ENCODE measurements at places on chromosomes 13 and 19.
A peak's percentile ranks its signal among the peaks of the same experiment; 100 is the strongest.

DNA sequence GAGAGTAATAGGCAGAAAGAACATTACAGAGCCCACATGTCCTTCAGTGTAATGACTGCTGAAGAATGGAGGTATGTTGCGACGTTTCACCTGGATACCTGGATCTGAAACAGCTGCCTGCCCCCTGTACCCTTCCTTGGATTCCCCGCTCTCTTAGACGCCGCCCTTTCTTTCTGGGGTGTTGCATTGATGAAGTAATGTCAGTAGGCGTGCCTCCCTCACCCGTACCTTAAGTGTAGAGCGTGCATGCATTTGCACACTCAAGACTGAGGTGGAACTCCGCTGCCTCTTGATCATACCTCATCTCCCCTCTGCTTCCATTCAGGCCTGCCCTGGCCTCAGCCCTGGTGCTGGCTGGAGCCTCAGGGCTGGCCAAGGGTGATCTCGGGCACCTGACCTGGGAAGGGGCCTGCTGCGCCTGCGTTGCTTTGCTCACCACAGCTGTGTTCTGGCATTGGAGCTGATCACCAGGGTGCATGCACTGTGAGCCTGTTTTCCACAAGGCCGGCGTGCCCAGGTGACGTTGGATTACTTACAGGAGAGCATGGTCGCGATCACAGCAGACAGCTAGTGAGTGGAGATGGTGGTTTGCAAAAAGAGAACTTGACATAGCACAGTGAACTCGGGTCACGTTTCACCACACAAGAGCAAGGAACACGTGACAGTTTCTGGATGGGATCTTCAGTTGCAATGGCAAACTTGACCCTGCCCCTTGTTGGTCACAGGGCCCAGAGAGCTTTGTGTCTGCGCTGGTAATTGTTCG is 99.0 kb downstream of the ARHGEF7 start:
- peak; percentile 53 for DNase-seq

- DNase-seq: peak; percentile 19
Observed at GRCh38 chr13:31111136-31111535, 50.6 kb downstream of the HSPH1 start.

DNA sequence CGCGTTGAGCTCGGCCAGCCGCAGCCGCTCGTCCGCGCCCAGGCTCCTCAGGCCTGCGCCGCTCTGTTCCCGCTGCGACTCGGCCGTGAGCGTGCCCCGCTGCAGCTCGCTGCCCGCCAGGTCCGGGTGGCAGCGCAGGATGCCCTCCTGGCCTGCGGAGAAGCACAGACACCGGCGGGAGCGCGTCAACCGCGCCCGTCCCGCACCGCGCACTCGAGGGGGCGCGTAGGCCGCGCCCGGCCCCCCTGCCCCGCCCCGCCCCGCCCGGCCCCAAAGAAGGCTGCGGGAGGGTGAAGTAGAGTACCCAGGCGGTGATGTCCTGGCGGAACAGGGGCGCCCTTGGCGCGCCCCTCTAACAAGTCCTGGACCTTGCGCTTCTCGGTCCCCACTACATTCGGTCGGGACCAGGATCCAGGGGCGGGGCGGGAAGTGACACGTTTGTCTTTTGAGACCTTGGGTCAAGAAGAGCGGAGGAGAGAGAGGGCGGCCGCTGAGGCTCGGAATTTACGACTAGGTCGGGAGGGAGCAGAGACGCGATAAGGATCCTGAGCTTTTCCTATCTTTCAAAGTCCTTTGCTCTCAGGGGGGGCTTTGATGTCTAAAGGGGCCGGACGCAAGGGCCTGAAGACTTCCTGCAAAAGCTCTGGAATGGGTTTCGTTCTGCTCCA is 9.3 kb upstream of the CDX2 start:
- peak; percentile 60 for DNase-seq

GRCh38 chr13:85549819-85550218 is 249.4 kb downstream of the SLITRK6 start:
- DNase-seq: no peak

- no peak for DNase-seq
Observed at GRCh38 chr19:48651683-48652048, 5.7 kb upstream of the CA11 start.

DNA sequence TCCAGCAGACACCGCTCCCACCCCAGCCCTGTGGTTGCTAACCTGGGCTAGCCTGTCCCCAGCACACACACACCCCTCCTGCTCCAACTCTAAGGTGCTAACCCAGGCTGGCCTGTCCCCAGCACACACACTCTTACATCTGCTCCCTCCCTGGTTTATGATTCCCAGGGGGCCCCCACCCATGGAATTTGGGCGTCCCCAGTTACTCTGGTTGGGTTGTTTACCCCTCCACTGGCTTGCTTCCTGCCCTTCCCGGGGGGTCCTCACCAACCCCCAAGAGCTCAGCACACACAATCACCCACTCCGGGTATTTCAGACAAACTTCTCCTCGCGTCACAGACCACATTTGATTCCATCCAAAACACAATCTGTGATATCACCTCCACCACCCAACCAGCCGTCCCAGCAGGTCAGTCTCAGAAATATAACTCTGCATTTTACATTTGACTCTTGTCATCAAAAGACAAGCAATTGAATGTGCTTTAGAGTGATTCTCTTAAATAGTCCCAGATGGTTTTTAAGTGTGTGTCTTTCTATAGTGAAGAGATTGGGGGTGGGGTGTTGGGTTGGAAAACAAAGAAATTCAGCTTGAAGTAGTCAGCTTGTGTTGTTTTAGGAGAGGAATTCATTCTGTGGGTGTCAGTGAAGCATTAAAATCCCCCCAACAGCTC is 20.1 kb downstream of the COL4A2 start:
- no peak for DNase-seq

DNA sequence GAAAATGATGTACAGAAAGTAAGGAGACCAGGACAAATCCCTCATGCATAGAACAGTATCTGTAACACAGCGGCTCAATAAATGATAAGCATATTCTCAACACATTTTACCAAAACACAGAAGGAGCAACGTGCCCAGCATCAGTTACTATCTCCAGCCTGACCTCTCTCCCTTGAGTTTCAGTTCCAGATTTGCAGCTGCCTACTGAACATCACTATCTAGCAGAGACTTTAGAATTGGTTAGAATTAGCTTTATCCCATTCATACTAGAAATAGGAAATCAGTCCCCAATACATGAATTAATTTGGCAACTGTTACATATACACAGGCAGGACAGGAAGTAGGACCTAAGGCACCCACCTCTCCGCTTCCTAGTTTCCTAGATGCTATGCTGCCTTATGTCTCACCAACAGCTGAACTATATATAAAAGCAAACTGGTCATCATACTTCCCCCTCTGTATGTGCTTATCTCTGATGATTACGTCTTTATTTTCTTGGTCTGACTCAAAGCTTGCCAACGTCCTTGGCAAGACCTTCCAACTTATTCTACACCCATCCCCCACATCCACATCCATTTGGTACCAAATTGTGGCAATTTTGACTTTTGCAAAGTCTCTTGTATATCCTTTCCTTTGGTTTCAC is 61.1 kb downstream of the SACS start:
- DNase-seq: no peak

DNA sequence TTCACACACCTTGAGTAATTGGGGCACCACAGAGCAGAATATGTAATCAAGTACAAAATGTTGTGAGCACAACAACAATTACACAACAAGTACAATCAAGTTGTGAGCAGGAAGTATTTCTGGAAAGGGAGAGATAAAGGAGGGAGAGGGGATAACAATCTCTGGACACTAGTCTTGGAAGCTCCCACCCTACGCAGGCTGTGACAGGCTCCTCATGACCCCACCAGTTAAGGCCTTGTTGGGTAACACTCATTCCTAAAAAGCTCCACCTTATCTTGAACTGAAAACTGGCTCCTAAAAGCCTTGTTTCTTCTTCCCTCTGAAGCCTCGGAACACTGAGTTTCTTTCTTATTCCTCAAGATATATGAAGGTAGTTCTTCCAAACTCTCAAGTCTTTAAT is 806.0 kb downstream of the UQCRFS1 start:
- no peak for DNase-seq

DNA sequence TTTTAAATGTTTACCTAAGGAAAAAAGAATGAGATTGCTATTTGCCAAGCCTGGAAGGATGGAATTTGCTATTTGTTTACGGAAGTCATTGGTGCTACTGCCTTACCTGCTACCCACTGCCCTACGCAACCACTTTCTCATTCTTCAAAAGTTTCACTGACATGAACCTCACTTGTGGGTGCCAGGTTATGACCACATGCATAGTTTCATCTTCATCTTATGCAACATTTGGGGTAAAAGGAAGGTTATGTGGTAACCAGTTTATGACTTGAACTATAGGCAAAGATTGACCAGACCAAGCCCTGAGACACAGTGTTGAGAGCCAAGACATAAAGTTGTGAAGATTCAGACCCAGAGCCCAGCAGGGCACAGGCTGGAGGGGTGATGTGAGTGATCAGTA is 142.5 kb downstream of the LACC1 start:
- no peak for DNase-seq

DNA sequence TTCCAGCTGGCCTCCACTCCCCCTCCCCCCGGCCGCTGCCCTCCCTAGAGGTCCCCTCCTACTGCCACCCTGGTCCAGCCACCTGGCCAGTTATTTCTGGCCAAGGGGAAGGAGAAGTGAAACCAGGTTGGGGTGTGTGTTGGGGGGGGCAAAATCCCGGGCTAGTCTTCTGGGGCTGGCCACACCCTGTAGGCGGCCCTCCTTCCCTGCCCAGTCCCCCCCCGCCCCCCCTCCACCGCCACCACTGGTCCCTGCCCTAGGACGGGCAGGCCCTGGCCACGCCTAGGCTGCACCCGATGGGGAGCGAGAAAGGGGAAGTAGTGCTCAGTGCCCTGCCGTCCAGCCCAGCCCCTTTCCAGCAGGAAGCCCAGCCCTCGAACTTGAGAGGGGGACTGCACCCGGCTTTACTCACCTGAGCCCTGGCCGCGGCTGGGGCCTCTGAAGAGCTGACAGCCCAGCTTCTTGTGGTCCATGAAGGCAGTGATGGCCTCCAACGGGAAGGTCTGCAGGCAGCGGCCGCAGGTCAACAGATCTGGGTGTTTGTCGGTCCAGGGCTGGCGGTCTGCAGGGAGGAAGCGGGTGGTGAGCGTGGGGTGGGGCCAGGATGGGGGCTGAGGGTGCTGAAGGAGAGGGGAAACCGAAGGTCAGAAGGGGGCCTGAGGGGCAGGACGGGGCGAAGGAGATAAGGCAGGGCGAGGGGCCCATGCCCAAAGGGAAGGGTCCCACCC is 813 bp downstream of the ZNF296 start:
- peak; percentile 82 for DNase-seq

GRCh38 chr19:2014731-2015607 is 545 bp downstream of the BTBD2 start:
- no peak for DNase-seq

GRCh38 chr13:100274942-100275506 is 186.1 kb downstream of the PCCA start:
- DNase-seq: peak; percentile 77

GRCh38 chr13:21546372-21546771 is 57.6 kb downstream of the MICU2 start:
- no peak for DNase-seq

DNA sequence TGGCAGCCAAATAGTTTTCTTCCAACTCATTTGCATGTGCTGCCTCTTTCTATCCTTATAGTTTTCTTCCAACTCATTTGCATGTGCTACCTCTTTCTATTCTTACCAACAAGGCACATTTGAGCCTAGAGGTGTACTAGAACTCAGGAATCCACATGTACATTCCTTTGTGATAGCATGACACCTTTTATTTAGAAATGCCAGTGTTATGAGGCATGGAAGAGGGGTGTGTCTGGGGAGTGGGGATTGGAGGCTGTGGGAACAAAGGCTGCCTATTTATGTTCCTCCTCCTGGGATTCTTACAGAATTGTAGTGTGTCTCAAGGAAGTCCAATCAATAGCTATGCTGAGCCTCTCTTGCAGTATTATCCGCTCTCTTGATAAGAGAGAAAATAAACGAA is 966.7 kb downstream of the PCDH17 start:
- peak; percentile 72 for DNase-seq

GRCh38 chr13:41512441-41512840 is 55.1 kb downstream of the RGCC start:
- DNase-seq: peak; percentile 39

DNA sequence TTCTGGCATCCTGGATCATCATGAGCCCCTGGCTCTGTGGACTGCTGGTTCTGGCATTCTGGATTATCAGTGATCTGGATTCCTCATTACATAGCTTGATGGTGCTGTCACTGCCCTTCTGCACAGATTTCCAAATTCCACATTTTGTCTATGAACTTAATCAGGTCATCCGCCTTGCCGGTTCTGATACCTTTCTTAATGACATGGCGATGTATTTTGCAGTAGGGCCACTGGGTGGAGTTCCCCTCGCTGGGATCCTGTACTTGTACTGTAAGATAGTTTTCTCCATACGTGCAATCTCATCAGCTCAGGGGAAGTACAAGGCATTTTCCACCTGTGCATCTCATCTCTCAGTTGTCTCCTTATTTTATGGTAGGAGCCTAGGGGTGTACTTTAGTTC is 24.4 kb upstream of the OR7C2 start:
- no peak for DNase-seq

DNA sequence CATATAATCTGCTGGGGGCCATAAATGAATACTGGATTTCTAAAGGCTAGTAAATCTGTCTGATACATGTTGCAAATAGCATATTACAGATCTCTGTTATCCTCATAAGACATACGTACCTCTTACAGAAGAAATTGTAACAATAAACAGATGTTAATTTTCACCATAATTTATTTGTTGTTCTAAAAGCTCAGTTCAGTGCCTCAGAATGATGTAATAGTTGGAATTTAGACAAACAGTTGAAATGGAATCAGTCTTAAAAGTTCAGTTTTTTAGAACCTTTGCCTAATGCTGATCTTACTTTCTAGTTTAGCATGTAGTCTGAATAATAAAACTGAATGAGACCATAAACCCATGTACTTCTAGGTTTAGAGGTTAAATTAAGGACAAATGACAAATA is 43.1 kb downstream of the B3GLCT start:
- no peak for DNase-seq

GRCh38 chr13:95243207-95243606 is 58.0 kb downstream of the ABCC4 start:
- no peak for DNase-seq

GRCh38 chr19:43465468-43466120 is at the start of gene LYPD3:
Gene LYPD3, minus strand, starts transcription at chr19:43465608. Its CDS starts 37 bp downstream, at chr19:43465571.
- peak; percentile 93 for DNase-seq

GRCh38 chr13:83940742-83941141 is 58.5 kb upstream of the SLITRK1 start:
- DNase-seq: no peak

DNA sequence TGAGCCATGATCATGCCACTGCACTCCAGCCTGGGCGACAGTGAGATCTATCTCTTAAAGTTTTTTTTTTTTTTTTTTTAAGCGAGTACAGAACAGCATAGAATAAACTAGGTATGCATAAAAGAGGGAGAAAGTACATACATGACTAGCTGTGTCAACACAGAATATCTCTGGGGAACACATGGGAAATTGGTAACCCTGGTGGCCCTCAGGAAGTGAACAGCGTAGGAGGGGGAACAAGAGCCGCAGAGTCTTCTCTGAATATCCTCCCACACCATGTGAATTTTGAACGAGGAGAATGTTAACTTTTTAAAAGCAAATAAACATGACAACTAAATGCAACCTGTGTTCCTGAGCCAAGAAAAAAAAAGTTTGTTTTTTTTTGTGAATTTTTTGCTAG is 15.2 kb downstream of the PHLDB3 start:
- no peak for DNase-seq

GRCh38 chr19:39542206-39542605 is 2.2 kb upstream of the EID2 start:
- no peak for DNase-seq

GRCh38 chr13:105908586-105908985 is 626.9 kb downstream of the EFNB2 start:
- no peak for DNase-seq
